SJCRH30 (cell line): ENCODE measurements at places on chromosomes 5 and 9. TPM values are rescaled to one million over a fixed set of nuclear protein-coding genes. Genes with fewer than 3 reads are reported as not detected.

DNA sequence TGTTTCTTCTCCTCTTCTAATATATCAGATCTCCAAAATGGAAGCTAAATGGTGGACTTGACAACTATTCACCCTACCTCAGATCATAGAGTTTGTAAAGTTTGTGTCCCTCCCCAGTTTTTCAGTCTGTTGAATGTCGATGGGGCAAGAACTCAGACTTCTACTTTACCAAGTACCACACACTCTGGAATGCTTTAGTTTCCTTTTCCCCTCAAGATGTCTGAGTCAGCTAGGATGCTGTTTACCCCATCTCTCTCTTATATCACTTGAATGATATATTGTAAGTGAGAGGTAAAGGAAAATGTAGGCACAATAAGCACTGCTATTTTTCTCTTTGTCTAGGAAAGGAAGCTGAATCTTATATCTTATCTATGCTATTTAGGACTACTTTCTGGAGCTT lies 25.9 kb upstream of the TAL2 start:
- no peak for DNase-seq
- peaks cover 12% of the 10 kb centered on the region for H3K4me1 ChIP-seq
- no peaks in the 10 kb centered on the region for H3K27me3 ChIP-seq
- no peak overlapping the region for H3K27ac ChIP-seq
- no peak overlapping the region for H3K4me3 ChIP-seq
- peaks cover 5% of the 10 kb centered on the region; the same call in 1 of the 2 replicates for H3K36me3 ChIP-seq

GRCh38 chr5:33065131-33065530 lies 354.0 kb downstream of the NPR3 start:
- no peaks in the 10 kb centered on the region for H3K36me3 ChIP-seq
- no peak for DNase-seq
- no peaks in the 10 kb centered on the region for H3K27me3 ChIP-seq
- no peak overlapping the region for H3K4me3 ChIP-seq

CLTB gene
- 28.3 and 29.6 TPM in 2 replicates for total RNA-seq

SELENOP gene
- 195 and 221 TPM in 2 replicates for total RNA-seq

GRCh38 chr9:85577353-85577952 lies 164.3 kb downstream of the AGTPBP1 start:
- no peaks in the 10 kb centered on the region for H3K27me3 ChIP-seq
- no peak overlapping the region for H3K4me3 ChIP-seq
- H3K4me1 ChIP-seq = peaks cover 9% of the 10 kb centered on the region
- H3K36me3 ChIP-seq = peaks cover 3% of the 10 kb centered on the region; the same call in 1 of the 2 replicates
- no peak for DNase-seq
- H3K27ac ChIP-seq = no peak overlapping the region

DNA sequence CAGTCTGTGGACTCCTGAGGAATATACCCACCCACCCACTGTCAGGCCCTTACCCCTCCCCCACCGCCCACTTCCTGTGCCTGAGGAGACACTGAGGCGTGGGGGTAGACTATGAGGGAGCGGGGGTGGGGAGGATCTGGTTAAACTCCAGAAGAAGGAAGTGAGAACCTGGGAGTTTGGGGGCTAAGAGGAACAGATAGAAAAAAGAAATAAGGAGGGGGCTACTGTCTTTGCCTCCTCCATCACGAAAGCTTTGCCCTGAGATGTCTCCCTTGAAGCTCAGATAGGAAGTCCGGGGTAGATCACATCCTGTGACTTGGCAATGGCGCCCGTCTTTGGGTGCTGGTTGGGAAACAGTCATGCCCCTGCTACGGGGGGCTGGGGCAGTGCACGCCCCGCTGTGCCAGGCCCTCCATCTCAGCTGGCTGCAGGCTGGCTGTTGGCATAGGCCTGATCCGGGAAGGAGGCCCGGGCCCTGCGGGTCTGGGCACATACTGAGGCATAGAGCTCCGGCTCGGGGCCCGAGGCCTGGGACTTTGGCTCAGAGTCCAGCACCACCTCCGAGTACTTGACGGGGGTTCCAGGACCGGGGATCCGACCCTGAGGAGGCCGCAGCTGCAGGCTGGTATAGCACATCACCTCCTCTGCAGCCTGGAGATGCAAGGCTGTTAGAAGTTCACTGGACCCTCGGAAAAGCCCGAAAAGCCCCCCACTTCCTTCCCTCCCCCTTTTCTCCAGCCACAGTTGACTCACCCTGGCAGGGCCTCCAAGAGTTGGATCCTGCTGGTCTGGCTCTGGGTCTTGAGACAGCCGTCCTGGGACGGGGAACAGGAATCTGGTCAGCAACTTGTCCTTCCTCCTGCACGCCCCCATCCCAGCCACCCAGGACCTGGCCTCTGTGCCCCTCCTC lies 1.0 kb downstream of the SIT1 start:
- no peaks in the 10 kb centered on the region for H3K4me1 ChIP-seq
- no peak overlapping the region for H3K4me3 ChIP-seq
- no peaks in the 10 kb centered on the region for H3K27me3 ChIP-seq
- H3K27ac ChIP-seq = no peak overlapping the region
- DNase-seq = no peak
- no peaks in the 10 kb centered on the region for H3K36me3 ChIP-seq

SAXO1 gene
- not detected in 2 replicates for total RNA-seq

OGN gene
- not detected in 2 replicates for total RNA-seq

DNA sequence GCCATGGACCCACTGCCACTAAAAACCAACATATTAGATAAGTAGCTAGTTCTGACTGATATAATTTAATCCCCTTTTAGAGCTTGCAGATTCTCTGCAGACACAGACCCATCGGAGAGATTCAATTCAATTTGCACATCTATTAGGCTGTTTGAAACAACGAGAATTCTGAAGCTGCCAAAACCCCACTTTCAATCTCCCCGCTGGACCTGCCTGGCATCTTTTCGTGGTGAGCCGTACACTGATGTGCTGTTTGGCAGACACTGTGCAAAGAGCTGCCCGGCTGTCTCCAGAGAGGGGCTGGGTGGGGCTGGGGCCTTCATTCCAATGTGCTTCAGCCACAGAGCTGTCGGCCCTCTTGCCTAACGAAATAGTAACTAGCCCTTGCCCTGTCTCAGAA lies 42.1 kb upstream of the FAM240B start:
- no peaks in the 10 kb centered on the region for H3K27me3 ChIP-seq
- H3K36me3 ChIP-seq = no peaks in the 10 kb centered on the region
- no peak overlapping the region for H3K27ac ChIP-seq
- H3K4me3 ChIP-seq = no peak overlapping the region
- DNase-seq = no peak

IL33 gene
- total RNA-seq = 0.05 and 0.10 TPM in 2 replicates

LCN2 gene
- total RNA-seq = not detected in 2 replicates

GRCh38 chr5:11153670-11154382 lies 392.8 kb upstream of the DAP start:
- no peaks in the 10 kb centered on the region for H3K4me1 ChIP-seq
- H3K4me3 ChIP-seq = peak overlapping the region; percentile 9; the same call in 1 of the 2 replicates
- no peak overlapping the region; the same call in 1 of the 2 replicates for H3K27ac ChIP-seq
- no peaks in the 10 kb centered on the region for H3K36me3 ChIP-seq

DNA sequence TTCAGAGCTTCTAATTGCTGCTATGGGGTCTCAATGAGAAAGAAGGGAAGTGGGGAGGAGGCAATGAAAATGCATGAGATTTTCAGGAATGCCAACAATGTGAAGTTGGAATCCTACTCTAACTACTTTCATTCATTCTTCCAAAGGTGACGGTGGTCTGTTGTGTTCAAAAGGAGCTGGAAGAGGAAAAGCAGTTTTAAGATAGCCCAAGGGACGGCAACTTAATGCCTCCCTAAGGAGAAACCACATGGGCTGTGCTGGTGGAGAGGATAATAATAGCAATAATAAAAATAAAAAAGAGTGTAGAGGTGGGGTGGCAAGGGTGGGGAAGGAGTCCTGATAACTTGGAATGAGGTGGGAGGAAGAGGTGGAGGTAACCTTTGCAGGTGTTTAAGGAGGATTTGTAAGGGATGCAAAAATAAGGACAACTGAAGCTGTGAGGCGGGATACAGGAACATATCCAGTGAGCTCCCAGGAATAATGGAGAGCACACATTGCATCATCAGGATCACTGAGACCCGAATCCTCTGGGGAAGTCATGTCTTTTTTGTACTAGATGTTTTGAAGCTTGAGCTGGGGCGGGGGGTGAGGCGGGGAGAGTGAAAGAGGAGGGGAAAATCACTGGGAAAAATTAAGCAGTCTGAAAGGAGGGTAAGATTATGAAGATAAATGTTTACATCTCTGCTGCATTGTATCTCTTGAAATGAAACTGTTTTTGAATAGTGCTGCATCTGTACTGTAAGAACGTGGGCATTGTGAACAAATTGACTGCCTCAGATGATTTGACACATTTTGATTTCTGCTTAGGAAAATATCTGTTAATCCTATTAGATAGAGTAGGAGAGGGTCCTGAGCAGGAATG lies 120.1 kb upstream of the TMEM161B start:
- H3K27me3 ChIP-seq = no peaks in the 10 kb centered on the region
- no peak overlapping the region for H3K27ac ChIP-seq
- no peaks in the 10 kb centered on the region for H3K4me1 ChIP-seq
- no peaks in the 10 kb centered on the region for H3K36me3 ChIP-seq

SOX30 gene
- 0.13 TPM in 1 of 2 replicates, not detected in the other for total RNA-seq

PCDHB8 gene
- 17.8 and 18.6 TPM in 2 replicates for total RNA-seq

DIRAS2 gene
- not detected in 2 replicates for total RNA-seq

- H3K4me1 ChIP-seq = no peaks in the 10 kb centered on the region
- no peak for DNase-seq
- H3K27me3 ChIP-seq = no peaks in the 10 kb centered on the region
- no peak overlapping the region for H3K4me3 ChIP-seq
Measured at GRCh38 chr5:152804179-152804578, 399.1 kb upstream of the NMUR2 start.

DNA sequence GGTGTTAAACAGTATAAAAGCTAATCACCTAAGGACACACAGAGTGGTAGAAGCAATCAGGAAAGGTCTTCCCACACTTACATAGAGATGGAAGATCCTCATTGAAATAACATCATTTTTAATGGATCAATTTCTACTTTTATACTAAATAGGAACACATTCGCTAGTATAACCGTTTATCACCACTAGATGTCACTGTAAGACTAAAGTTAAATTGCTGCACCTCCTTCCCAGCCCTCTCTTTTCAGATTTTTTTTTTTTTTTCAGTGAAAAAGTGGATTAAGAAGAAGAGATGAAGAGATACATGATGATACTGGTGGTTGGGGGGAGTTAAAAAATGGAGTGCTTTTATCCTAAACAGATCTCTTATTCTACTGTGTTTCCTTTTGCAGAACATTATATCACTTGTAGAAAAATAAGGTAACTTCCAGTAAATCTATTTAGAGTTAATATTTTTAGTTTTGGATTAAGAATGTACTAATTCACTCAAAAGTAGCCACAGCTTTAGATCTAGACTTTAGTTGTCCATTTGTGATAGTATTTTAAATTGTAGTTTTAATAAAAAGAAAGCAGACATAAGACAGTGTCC lies 116.9 kb upstream of the ARRDC3 start:
- H3K27me3 ChIP-seq = no peaks in the 10 kb centered on the region
- H3K4me3 ChIP-seq = no peak overlapping the region
- DNase-seq = no peak
- no peak overlapping the region for H3K27ac ChIP-seq

DNA sequence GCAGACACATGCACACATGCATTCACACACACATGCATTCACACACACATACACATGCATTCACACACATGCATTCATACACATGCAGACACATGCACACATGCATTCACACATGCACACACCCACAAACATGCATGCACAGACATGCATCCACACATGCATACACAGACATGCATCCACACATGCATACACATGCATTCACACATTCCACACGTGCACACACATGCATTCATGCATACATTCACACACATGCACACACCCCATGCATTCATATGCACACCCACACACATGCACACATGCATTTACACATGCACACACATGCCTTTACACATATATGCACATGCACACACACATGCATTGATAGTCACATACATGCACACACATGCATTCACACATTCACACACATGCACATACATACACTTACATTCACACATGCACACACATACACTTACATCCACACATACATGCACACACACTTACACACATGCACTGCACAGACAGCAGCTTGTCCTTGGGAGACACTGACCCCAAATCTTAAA lies 106.4 kb downstream of the COL5A1 start:
- H3K4me1 ChIP-seq = peaks cover 22% of the 10 kb centered on the region
- peaks cover 19% of the 10 kb centered on the region; the same call in 1 of the 2 replicates for H3K36me3 ChIP-seq
- no peaks in the 10 kb centered on the region for H3K27me3 ChIP-seq
- H3K27ac ChIP-seq = no peak overlapping the region
- no peak for DNase-seq
- no peak overlapping the region for H3K4me3 ChIP-seq

DNA sequence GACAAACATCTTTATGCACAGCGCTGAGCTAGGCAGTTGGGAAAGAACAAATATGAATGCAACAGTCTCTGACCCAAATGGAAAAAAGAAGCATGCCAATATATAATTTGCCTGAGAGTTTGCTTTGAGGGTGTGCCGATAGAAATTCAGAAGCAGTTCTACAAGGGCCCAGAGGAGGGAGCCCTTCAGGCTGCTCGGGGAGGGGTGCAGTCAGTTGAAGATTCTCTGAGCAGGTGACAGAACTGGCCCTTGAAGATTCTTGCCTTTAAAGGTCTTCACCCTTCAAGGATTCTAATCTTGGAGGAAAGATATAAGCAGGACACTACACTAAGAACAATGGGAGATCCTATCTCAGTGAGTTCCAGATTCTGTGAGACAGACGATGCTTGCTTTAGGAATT lies 3.7 kb upstream of the PAPPA start:
- no peak overlapping the region for H3K27ac ChIP-seq
- no peak overlapping the region for H3K4me3 ChIP-seq
- DNase-seq = peak; percentile 39
- H3K36me3 ChIP-seq = no peaks in the 10 kb centered on the region
- no peaks in the 10 kb centered on the region for H3K27me3 ChIP-seq

GTF3C4 gene
- total RNA-seq = 37.5 and 39.0 TPM in 2 replicates

DNA sequence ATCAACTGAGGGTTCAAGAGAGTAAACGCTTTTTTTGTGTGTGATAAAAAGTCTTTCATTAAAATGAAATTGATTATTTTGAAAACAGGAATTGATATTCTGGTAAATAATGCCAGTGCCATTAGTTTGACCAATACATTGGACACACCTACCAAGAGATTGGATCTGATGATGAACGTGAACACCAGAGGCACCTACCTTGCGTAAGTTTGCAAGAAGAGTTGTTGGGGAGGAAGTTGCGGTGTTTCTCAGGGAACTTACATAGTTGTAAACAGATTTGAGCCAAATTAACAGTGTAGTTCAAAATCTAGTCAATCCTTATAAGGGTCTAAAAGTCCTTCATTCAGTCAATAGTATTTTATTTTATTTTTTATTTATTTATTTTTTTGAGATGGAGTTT lies 28.9 kb downstream of the HSDL2 start:
- no peak for DNase-seq
- H3K4me1 ChIP-seq = no peaks in the 10 kb centered on the region
- no peak overlapping the region for H3K27ac ChIP-seq
- H3K36me3 ChIP-seq = peaks cover 38% of the 10 kb centered on the region
- no peaks in the 10 kb centered on the region for H3K27me3 ChIP-seq

NACC2 gene
- 3.6 and 4.4 TPM in 2 replicates for total RNA-seq

IFNB1 gene
- total RNA-seq = not detected in 2 replicates

HK3 gene
- 0.15 TPM in 1 of 2 replicates, not detected in the other for total RNA-seq

DNA sequence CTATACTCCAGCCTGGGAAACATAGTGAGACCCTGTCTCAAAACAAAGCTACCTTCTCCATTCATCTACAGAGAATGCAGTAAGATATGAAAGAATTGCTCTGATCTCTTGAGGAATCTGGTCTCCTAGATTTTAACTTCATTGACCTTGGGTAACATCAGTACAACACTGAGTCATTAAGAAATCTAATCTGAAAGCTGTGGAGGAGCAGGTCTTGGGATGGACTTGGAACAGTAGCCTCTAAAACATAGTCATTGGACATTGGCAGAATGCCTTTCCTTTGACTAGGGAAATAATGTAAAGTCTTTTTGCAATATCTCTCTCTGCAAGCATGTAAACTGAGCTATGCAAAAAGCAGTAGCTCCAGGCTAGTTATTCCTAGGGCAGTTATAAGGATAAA lies 58.1 kb downstream of the KCNN2 start:
- H3K4me3 ChIP-seq = no peak overlapping the region
- H3K27me3 ChIP-seq = no peaks in the 10 kb centered on the region
- no peak overlapping the region for H3K27ac ChIP-seq
- no peak for DNase-seq

VLDLR gene
- total RNA-seq = 4.5 and 4.8 TPM in 2 replicates

PRSS3 gene
- total RNA-seq = not detected in 2 replicates
